Stimulated activated CD4-positive, alpha-beta T cell treated with anti-CD3 and anti-CD28 coated beads, Interleukin-1b, Interleukin-23, amount 100 ng/mL, for 48 hours (primary cell): ENCODE measurements at places on chromosomes 6 and 20.
A peak's percentile ranks its signal among the peaks of the same experiment; 100 is the strongest.

- no peak for DNase-seq
Measured at GRCh38 chr6:79518842-79519241, 18.4 kb downstream of the LCA5 start.

GRCh38 chr6:127576874-127577273 is at the start of gene C6orf58:
Gene C6orf58 (plus strand): TSS chr6:127577174. CDS start chr6:127577186, 12 bp downstream.
- no peak for DNase-seq

- DNase-seq, result peak; percentile 50
Measured at GRCh38 chr6:6696867-6697531, 108.5 kb downstream of the LY86 start.

- no peak for DNase-seq
Measured at GRCh38 chr20:59938696-59939051, 1.4 kb downstream of the PPP1R3D start.

DNA sequence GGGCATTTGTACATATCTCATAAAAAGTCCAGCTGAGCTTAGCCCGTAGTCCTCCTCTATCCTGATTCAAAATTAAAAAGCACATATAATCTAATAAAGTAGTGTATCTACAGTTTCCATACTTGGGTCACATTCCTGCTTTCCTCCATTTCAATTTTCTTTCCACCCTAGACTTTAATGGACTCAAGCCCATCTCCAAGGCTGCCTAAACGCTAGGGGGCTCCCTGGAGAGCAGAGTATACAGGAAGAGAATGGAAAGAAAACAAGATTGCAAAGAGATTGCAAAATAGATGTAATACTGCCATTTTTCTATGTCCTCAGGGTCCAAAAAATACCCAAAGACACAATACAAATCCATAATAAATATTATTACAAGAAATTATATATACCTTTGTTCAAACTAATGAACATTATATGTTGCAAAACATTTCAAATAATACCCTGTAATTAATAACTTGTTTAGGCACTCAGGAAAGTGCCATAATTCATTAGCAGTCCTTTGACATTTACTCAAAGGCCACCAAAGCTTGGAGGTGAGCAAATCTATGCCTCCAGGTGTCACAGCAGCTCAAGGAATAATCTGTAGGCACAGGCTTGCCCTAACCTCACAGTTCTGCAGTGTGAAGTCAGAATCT is 2.4 kb upstream of the MCM3 start:
- DNase-seq, result peak; percentile 61

GRCh38 chr6:138410048-138410735 is 6.2 kb downstream of the HEBP2 start:
- DNase-seq, result no peak

GRCh38 chr20:9360431-9360830 is 154.0 kb upstream of the LAMP5 start:
- DNase-seq, result no peak

GRCh38 chr6:40484066-40484465 is 103.1 kb downstream of the LRFN2 start:
- DNase-seq, result no peak

DNA sequence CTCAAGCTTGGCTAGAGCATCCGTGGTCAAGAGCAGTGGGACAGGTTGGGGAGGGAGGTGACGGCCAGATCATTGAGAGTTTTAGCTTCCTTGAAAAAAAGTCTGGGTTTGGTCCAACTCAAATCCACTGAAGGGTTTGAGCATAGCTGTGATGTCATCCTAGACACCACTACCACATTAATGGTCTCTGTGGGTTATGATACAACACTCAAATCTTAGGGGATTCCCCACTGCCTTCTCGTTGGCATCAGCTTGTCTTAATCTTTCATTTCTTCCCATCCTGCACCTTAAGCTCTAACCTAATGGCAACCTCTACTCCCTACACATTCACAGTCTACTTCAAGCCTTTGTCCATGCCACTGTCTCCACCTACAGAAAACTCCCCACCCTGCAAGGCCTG is 77.3 kb downstream of the BMP6 start:
- DNase-seq, result no peak

DNA sequence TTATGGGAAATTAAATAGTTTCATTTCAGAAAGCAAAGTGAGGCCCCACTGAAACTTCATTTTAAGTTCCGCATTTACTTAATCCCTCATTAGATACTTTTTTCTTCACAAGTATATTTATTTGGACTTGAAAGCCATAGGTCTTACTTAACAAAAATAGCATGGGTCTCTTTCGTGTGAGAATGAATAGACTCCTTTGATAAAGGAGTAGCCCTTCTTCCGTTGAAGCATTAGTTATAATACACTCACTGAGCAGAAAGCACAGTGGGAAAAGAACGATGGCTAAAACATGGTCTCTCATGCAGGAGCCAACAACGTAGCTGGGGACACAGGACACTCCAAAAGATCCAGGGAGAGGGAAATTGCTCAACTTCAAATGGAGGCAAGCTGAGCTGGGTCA is 130.4 kb downstream of the SLC23A2 start:
- DNase-seq, result no peak

- DNase-seq, result no peak
Measured at GRCh38 chr6:26552640-26553188, 14.5 kb downstream of the HMGN4 start.

DNA sequence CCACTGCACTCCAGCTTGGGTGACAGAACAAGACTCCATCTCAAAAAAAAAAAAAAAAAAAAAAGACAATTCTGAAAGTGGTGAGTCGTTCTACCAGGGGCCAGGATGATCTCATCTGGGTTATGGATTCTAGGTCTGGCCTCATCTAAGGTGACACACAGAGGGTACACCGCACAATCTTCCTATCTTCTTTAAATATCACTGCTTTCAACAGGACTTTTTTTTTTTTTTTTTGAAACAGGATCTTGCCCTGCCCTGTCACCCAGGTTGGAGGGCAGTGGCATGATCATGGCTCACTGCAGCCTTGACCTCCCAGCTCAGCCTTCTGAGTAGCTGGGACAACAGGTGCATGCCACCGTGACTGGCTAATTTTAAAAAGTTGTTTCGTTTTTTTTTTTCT is 67.7 kb downstream of the SLC16A10 start:
- peak; percentile 31 for DNase-seq

DNA sequence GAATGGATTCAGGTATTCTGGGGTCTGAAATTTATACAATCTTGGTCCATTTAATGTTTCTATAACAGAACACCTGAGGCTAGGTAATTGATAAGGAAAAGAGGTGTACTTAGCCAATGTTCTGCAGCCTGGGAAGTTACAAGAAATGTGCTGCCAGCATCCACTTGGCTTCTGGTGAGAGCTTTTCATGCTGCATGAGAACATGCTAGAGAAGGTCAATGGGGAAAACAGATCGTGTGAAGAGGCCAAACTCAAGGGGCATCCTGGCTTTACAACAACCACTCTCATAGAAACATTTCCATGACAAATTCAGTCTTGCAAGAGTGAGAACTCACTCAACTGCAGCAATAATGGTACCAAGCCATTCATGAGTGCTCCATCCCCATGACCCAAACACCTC is 16.8 kb downstream of the IL22RA2 start:
- no peak for DNase-seq

- DNase-seq, result no peak
Measured at GRCh38 chr20:16415071-16416053, 157.9 kb downstream of the KIF16B start.

GRCh38 chr20:62704341-62704948 is 4.2 kb upstream of the NTSR1 start:
- no peak for DNase-seq

- no peak for DNase-seq
Measured at GRCh38 chr20:4866429-4866828, 134.9 kb downstream of the SLC23A2 start.

GRCh38 chr20:37915800-37916570 is 13.1 kb downstream of the VSTM2L start:
- no peak for DNase-seq

GRCh38 chr6:152099446-152100182 is 292.1 kb downstream of the ESR1 start:
- no peak for DNase-seq

- DNase-seq, result no peak
Measured at GRCh38 chr6:106648651-106649308, 19.4 kb downstream of the QRSL1 start.

GRCh38 chr20:63433756-63434531 is 38.5 kb downstream of the KCNQ2 start:
- no peak for DNase-seq

GRCh38 chr6:85405853-85406198 is 44.1 kb upstream of the NT5E start:
- DNase-seq, result no peak

DNA sequence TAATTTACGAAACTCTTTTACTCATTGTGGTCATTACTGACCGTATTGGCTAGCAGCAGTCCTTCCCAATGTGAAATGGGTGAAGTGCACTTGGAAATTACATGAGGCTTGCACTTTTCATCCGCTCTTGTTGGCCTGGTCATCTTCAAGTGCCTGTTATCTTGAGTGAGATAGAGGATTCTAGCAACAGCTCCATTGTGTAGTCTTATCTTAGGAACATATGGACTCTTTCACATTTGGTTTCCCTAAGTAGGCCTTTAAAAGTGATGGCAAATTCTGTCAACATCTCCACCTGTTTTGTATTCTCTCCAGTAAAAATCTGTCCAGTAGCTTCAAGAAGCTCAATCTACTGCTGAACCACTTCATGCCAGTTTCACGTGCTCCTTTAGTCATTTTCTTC is 114.8 kb upstream of the MARCKS start:
- DNase-seq, result no peak

DNA sequence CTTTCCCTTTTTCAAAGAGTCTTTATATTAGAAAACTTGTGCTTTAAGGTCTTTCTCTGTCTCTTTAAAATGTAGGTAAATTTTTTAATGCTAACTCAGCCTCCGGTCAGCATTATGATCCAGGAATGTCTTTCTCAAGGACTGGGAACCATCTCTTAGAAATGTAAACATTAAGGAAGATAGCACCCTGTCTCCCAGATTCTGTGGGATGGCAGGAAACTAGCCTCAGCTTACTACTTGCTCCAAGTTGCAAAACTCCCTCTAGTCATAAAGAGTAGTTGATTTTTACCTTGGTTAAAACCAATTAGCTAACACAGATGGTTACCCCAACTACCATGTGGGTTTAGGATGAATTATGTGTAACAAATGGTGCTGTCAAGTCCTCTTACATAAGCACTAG is 4.7 kb upstream of the TAAR1 start:
- DNase-seq, result no peak

- DNase-seq, result no peak
Measured at GRCh38 chr20:1685304-1686052, 27.9 kb upstream of the SIRPG start.

GRCh38 chr6:146904596-146904995 is 299.6 kb upstream of the STXBP5 start:
- DNase-seq, result no peak

DNA sequence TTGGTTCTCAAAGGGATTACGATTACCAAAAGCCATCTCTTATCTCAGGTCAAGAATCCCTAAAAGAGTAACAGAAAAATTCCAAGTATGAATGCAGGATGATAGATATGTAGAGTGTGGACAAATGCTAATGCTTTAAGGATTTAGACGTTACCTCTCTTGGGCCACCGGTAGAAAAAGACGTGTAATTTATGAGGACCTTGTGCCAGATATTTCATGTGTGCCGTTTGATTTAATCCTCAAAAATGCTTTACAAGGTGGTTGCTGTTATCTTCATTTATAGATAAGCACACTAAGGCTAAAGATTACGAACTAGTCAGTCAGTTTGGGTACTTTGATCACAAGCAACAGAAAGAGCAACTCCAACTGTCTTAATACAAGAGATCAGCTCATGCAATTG is 370.8 kb upstream of the JAG1 start:
- DNase-seq, result no peak

DNA sequence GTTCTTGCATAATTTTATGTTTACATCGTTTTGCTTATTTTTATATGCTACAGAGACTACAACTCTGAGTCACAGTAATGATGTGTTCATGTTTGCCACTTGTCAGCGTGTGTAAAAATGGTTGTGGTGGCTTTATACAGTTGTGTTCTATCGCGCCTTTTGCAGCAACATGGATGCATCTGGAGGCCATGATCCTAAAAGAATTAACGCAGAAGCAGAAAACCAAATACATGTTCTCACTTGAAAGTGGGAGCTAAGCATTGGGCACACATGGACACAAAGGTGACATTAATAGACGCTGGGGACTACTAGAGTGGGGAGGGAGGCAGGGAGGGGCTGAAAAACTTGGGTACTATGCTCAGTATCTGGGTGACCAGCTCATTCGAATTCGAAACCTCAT is 996 bp upstream of the SEC23B start:
- peak; percentile 25 for DNase-seq

DNA sequence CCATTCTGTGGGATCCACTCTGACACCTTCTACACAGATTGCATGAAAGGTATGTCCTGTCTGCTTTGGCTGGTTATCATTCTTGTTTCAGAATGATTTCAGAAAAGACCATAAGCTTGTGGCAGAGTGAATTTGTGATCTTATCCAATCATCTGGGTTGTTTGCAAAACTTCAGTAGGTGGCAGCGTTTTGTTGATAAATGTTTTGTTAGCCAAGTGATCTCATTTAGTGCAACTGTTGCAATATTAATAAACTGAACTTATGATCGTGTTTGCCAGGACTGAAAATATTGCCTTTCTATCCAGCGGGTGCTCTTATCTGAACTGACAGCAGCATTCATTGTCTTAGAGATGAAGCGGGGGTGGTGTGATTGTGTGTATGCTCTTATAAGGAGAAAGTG is 613.2 kb upstream of the NOX3 start:
- no peak for DNase-seq

DNA sequence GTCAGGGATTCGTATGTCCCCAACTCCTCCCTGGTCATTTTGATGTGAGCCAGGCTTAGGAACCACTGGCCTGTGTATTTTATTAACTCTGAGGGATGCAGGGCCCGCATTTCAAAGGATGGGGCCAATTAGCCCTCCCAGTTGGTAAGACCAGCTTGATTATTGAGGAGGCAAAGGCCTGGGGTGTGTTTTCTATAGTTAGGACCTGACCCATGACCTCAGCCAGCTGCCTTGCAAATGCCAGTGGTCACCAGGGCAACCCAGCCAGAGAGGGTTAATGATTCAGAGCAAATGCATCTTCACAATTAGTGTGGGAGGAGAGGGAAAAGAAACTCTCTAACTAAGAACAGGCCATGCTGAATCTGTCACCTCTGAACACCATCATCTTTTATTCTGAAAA is 835.4 kb downstream of the MAFB start:
- DNase-seq, result no peak

DNA sequence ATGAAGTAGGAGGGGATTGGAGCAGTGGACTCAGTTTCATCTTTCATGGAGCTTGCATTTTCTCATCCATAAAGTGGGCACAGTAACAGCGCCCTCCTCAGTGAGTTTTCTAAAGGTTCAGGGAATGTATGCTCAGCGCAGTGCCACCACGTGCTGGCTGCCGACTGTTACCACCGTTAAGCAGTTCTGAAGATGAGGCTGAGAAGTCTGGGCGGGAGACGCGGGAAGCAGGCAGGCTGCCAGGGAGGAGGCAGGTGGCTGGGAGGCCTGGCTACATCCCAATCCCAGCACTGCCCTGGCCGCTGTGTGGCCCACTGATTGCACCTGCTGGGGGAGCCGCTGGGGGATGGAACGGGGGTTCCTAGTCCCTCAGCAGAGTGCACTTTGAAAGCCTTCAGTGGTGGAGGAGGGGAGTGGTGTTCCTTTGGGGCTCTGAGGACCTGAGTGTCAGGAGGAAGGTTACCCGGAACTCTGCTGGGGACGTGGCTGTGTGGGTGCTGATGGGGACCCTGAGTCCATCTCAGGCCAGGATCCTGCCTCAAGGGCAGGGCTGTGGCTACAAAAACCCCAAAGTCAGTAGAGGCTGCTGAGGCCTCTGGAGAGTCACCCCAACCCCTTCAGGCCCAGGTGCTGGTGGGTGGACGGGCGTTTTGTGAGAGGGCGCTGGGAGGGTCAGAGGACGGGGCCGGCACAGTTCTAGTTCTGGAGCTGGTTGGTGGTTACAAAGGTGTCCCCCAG is 28.0 kb upstream of the PHACTR3 start:
- DNase-seq, result no peak

- no peak for DNase-seq
Measured at GRCh38 chr6:150620244-150620643, 20.6 kb downstream of the PLEKHG1 start.
